Activated T-helper 1 cell treated with anti-CD3 and anti-CD28 coated beads, Interleukin-2, amount 50 U/mL, for 16 hours (primary cell): ENCODE measurements at places on chromosomes 3 and 15.

DNA sequence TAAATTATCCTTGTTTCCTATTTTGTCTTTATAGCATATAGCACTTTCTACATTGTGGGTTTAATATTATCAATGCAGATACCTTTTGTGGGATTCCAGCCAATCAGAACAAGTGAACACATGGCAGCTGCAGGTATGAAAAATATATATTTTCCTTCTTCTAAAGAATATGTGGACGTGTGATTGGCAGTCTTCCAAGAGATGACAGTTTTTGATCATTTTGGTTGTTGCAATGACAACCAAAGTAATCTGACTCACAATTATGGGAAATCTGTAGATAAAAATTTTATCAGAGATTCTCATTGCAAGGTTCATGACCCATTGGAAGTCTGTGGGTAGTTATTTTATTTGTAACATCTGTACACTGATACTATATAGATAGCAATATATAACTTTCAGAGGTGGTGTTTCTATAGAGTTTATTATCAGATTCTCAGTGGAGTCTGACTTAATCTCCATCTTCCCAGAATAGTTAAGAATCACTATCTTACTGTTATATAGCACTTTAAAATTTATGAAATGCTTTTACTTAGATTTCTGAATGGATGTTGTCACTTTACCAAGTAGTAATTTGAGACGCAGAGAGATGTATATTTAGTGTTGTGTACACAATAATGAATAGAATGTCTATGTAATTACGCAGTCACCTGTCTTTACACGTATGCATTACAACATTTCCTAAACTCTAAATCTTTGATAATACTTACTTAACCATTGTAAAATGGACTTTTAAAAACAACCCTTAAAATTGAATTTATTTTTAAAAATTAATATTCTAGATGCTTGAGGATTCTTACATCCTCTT lies 82.5 kb downstream of the STT3B start:
- no peak for DNase-seq

DNA sequence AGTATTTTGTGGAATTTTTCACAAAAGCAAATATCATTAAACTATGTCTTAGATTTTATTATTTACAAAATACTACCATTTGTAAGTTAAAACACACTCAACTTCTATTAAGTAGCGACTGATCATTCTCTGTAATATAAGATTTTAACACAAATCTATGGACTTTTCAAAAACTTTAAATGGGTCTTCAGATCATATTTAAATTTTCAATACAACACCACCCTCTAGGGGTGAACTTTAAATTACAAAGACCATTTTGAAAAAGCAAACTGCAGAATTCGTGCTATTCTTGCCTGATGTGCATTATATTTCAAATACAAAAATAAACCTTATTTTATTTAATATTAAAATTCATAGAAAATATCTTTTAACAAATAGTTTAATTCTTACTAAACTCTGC lies 8.2 kb upstream of the VGLL4 start:
- no peak for DNase-seq

GRCh38 chr3:52210550-52211046 lies 12.6 kb downstream of the ALAS1 start:
- DNase-seq: no peak

DNA sequence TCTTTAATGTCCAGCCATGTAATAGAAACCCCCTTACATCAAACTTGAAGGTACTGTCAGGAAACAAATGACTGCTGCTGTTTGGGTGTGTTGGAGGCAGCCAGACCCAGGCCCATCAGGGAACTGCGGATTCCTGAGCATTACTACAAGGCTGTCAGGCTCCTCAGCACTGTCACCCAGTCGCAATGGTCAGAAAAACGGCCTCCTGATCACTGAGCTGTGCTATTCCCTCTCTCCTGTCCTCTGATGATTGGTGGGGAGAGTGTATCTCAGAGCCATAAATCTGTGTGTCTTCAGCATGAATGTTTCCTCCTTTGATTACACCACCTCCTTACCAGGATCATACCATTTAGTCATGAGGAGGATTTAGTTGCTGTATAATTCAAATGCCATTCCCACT lies 135.2 kb upstream of the GADL1 start:
- DNase-seq: no peak

DNA sequence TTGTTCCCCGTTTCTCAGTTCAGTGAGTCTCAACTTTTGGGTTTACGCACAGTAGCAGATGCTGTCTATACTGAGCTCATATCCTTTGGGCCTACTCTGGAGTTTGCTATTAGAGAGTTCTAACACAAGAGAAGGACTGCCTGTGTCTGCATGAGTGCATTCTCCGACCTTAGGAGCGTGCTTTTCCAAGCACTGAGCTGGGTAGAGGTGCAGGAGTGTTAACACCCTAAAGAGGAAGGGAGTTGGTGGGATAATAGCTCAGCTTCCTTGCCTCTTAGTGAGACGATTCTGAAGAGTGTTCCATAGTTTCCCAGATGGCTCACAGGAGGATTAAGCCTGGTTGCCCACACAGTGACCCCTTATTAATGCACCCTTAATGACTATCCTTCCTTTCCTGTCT lies 6.9 kb upstream of the OXSR1 start:
- DNase-seq: no peak

DNA sequence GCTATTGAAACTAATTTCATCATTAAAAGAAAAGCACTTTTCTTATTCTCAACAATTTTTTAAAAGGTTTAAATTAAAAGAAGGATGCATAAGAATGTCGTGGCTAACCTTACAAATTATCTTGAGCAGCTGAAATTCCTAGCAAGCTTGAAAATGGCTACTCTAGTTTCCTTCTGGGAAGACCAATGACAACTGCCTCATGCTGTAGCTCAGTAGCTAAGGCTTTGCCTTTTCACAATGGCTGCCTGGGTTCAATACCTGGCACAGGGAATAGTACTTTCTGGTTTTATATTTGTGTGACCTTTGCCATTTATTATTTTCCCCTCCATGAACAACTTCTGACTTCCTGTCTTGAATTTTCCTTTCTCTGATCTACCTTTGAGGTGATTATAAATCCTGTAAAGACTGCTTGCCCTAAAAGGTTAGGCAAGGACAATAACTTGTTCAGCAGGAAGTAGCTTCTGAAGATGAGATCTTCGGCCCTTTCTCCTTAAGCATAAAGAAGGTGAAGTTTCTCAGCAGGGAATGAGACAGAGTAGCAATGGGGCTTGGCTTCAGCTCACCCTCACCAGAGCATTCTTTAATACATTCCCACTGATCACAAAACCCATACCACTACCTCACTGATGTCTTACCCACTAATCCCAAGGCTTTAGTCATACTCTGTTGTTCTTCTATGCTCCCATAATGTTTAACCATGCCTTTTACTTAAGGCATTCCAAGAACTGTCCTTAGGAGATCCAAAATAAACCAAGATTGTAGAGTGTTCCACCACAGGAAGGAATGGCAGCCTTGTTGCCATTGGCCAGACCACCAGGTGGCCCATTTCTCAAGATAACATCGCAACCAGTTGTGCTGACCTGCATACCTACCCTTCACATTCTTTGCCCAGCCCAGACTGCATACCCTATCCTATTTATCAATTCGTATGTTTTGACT lies 276.8 kb downstream of the ULK4 start:
- no peak for DNase-seq

GRCh38 chr15:34890424-34890823 lies 79.1 kb downstream of the AQR start:
- DNase-seq: no peak

- no peak for DNase-seq
Observed at GRCh38 chr15:31104003-31104402, 2.5 kb upstream of the TRPM1 start.

GRCh38 chr3:182948305-182948704 lies 32.0 kb downstream of the DCUN1D1 start:
- no peak for DNase-seq

- DNase-seq: no peak
Observed at GRCh38 chr15:43911235-43911781, 84.5 kb downstream of the WDR76 start.

DNA sequence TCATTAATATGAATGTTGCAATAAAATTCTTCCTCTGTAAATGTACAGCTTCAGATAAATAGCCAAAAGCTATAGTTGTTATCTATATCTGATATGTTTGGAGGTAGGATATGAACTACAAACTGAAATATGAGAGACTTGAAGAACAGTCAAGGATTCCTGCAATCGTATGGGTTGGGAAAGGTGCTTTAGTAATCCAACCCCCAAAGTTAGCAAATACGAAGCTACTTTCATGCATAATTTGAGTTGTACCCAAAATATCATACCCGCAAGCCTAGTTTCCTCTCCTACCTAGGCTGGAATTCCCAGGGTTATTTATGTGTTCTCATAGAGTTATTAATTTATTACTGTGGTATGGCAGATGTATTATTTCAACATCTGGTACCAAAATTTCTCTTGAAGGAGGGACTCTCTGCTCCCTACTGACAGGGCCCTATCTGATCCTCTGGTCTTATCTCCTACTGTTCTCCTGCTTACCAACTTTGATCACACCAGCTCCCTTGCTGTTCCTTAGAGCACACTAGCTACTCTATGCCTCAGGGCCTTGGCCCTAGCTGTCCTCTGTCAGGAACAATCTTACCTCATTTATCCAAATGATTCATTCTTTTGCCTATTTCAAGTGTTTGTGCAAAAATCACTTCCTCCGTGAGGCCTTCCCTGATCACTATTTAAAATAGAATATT lies 140.4 kb upstream of the CCDC54 start:
- DNase-seq: no peak

DNA sequence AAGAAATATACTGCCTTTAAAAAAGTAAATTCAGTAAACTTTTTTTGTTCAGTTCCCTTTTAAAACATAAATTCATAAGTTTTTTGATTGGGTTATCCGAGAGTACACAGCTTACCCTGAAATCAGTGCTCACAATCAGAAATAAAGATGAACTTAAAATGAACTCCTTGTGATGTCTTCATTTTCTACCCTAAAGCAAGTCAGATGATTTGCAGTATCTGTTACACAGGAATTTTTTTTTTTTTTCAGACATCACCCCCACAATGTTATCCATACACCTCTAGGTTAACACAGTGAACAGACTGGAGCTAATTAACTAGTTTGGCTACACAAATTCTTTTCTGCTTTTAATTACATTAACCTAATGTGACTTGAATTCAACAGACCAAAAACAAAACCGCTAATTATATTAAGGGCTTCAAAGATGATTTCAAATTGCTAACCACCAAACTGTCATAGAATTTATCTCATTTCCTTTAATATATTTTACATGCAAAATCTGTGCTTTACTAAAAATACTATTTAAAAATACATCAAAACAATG lies 1042.0 kb downstream of the ROBO1 start:
- no peak for DNase-seq

- no peak for DNase-seq
Observed at GRCh38 chr15:88032787-88033186, 223.8 kb downstream of the NTRK3 start.

GRCh38 chr3:197408177-197408957 lies 110.0 kb upstream of the DLG1 start:
- DNase-seq: no peak

DNA sequence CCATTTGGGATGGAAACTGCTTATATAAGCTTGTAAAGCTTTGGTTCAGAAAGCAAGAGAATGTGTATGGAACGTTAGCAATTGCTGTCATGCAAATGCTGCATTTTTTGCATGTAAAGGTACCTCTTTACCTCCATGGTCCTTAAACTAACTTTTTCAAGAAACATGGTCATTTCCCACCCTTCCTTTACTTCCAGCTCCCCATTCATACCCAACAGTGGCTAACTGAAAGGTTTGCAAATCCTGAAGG lies 84.3 kb downstream of the SMAD3 start:
- DNase-seq: no peak

- no peak for DNase-seq
Observed at GRCh38 chr3:156819842-156820691, 6.1 kb upstream of the LEKR1 start.

DNA sequence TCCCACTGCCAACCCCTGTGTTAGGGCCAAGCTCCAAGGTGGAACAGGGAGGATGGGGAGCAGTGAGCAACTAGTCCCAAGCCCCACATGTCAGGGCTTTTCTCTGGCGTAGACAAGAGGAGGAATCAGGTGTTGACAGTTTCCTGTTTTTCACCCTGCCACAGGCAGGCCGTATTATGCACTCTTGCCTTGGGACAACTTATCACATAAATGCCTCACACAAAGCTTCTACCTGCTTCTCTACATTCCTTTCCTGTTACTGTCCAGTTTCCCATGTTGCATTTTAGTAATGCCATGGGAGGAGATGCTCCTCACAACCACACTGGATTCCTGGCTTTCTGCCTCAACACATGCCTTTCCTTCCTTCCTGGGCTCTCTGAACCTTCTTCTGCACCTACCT lies 381.2 kb upstream of the ATP11B start:
- no peak for DNase-seq

DNA sequence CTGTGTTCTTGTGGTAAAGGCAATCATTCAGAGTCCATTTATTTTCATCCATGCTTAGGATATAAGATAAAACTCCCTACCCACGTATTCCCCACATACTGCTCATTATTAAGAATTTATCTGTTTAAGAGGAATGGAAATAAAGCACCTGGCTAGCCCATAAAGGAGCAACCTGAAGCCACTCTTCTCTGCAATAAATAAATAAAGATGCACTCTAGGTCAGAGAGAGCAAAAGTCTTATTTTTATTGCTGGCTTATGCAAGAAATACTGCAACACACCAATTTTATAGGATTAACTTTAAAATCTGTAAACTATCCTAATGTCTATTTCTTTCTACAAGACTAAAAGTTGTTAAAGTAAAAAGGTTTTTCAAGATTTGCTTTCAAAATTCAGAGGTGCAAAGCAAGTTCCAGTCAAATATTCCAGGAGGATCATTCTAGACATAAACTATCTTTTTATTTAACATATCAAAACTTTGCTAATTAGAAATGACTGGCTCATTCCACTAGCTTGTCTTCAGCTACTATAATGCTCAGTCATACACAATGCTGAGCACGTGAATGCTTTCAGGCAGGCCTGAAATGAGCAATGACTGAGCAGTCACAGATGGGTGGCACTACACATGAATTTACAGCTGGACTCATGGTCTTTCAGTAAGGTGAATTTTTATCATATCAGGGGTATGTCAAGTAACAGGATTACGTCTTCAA lies 7.1 kb downstream of the TJP1 start:
- no peak for DNase-seq

- no peak for DNase-seq
Observed at GRCh38 chr15:85408270-85408746, 27.9 kb downstream of the AKAP13 start.

DNA sequence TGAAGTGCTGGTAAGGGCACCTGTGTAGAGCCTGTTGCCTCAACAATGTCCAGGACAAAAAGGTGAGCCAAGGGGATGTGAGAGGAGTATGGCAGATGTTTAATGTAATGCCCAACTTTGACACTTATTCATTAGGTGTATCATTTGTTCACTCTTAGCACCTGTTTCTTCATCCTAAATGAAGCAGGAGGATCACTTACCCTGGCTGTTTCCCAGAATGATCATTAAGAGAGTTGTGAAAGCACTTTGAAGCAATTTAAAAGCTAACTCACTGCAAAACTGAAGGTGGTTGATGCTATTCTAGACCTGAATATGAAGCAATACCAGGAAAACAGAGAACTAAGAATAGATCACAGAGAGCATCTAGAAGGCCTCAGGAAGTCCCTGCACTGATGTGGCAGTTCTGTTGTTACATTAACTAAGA lies 3.4 kb upstream of the HHLA2 start:
- DNase-seq: no peak
